ENCODE measurements at places on chromosomes 11 and 22.

- H3K36me3 ChIP-seq, result no peaks in the 10 kb centered on the region
- ATAC-seq, result no peak
- no peak overlapping the region for H3K27ac ChIP-seq
- no peak overlapping the region for H3K4me3 ChIP-seq
- no peaks in the 10 kb centered on the region for H3K4me1 ChIP-seq
These were observed 501.7 kb downstream of the INSC start for GRCh38 chr11:15616130-15617105.

- H3K4me1 ChIP-seq, result no peaks in the 10 kb centered on the region
- peaks cover 7% of the 10 kb centered on the region for H3K36me3 ChIP-seq
- ATAC-seq, result no peak
- H3K4me3 ChIP-seq, result no peak overlapping the region
- H3K27me3 ChIP-seq, result peaks cover 9% of the 10 kb centered on the region
These were observed 34.8 kb downstream of the TSPAN18 start for GRCh38 chr11:44761551-44761961.

DNA sequence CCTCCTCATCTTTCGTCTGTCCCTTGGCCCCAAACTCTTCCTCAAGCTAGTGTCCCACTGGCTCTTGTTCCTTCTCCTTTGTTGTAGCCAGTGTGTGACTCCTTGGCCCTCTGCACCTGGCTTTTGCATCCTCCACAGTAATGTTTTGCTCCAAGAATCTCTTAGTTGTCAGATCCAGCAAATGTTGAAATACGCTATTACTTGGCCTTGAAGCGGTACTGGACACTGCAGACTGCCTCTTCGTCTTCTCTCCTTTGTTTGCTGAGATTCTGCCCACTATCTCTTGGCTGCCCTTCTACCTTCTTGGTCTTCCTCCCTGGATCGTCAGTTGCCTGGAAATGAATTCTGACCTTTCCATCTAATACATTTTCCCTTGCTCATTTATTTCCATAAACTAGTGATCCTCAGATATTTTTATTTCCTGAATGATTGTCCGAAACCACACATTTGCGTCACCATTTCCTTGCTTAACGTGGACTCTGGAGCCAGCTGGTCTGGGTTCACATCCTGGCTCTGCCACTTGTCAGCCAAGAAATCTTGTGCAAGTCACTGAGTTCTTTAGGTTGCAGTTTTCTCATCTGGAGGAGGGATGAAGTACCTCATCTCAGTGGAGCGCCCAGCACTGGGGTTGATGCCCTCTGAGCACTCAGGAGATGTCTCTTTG, 113.6 kb downstream of the LDLRAD3 start:
- H3K27me3 ChIP-seq, result peaks cover 17% of the 10 kb centered on the region
- no peak overlapping the region for H3K4me3 ChIP-seq
- H3K4me1 ChIP-seq, result no peaks in the 10 kb centered on the region
- H3K36me3 ChIP-seq, result no peaks in the 10 kb centered on the region
- H3K27ac ChIP-seq, result no peak overlapping the region
- ATAC-seq, result no peak

DNA sequence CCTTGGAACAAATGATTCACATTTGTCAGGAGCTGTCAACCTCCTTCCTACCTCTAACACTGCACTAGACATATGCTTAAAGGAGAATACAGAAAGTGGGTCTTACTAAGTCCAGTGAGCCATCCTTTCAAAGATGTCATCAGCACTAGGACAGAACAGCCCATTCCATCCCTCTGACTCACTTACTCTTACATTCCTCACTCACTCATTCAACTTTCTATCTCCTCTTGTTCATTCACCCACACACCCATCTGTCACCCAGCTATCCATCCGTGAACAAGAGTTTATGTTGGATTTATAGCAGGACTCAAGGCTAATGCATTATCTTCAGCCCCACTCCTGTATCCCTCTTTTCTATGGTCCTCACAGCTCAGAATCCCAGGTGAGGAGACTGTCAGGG, 9.1 kb downstream of the INSC start:
- H3K27ac ChIP-seq, result no peak overlapping the region
- no peaks in the 10 kb centered on the region for H3K36me3 ChIP-seq
- H3K27me3 ChIP-seq, result peaks cover 43% of the 10 kb centered on the region

- no peak overlapping the region for H3K4me3 ChIP-seq
- no peaks in the 10 kb centered on the region for H3K36me3 ChIP-seq
- H3K4me1 ChIP-seq, result no peaks in the 10 kb centered on the region
- no peaks in the 10 kb centered on the region for H3K27me3 ChIP-seq
- no peak overlapping the region for H3K27ac ChIP-seq
These were observed 330.1 kb upstream of the PLET1 start for GRCh38 chr11:112590764-112591163.

DNA sequence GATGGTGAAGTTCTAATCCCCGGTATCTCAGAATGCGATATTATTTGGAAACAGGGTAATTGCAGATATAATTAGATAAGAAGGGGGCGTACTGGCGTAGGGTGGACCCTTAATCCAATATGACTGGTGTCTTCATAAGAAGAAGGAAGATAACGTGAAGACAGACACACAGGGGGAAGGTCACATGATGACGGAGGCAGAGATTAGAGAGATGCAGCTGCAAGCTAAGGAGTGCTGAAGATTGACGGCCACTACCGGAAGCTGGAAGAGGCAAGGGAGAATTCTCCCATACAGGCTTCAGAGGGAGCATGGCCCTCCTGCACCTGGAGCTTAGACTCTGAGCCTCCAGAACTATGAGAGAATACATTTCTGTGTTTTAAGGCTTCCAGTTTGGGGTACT, 54.8 kb downstream of the MIAT start:
- no peaks in the 10 kb centered on the region for H3K27me3 ChIP-seq
- H3K4me1 ChIP-seq, result peaks cover 31% of the 10 kb centered on the region
- no peak overlapping the region for H3K4me3 ChIP-seq
- H3K36me3 ChIP-seq, result peaks cover 61% of the 10 kb centered on the region

DNA sequence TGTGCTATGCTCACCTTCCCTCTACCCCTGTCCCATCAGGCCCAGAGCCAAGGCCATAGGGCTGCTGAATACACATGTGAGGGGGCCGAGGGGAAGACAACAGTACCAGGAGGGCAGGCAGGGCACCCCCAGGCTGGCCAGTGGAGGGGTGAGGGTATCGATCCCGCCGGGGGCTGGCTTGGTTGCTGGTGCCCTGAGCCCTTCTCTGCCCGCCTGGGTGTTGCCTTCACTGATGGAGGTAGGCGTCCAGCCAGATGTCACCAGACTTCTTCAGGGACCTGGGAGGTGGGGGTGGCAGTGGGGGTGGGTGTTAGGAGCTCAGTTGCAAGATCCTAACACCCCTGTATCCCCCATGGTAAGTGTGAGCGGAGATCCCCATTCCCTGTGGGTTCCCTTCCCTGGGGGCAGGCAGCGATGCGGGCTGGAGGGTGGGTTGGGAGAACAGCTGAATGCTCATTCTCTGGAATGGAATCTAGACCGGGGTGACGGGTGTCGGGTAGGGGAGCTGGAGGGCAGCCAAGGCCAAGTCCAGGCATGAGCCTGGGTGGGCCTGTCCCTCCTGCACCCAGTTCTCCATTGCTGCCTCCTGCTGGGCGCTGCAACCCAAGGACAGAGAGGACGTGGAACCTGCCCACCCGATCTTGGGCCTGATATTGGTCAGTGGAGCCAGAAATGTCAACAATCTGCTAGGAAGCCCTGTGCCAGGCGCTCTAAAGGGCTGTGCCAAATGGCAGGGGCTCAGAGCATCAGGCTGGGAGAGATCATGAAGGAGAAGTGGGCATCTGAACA, 17.6 kb downstream of the FADS3 start:
- H3K27ac ChIP-seq, result no peak overlapping the region
- H3K36me3 ChIP-seq, result peaks cover 25% of the 10 kb centered on the region
- H3K4me1 ChIP-seq, result peaks cover 26% of the 10 kb centered on the region
- no peak for ATAC-seq
- H3K4me3 ChIP-seq, result no peak overlapping the region

GRCh38 chr11:94676814-94677213, 91.3 kb upstream of the AMOTL1 start:
- no peaks in the 10 kb centered on the region for H3K27me3 ChIP-seq
- no peaks in the 10 kb centered on the region for H3K36me3 ChIP-seq
- no peak overlapping the region for H3K27ac ChIP-seq

- no peak for ATAC-seq
- H3K4me3 ChIP-seq, result no peak overlapping the region
- no peak overlapping the region for H3K27ac ChIP-seq
- no peaks in the 10 kb centered on the region for H3K4me1 ChIP-seq
These were observed 472.3 kb downstream of the FAM181B start for GRCh38 chr11:82261367-82261766.

- no peaks in the 10 kb centered on the region for H3K27me3 ChIP-seq
- ATAC-seq, result no peak
- H3K4me1 ChIP-seq, result no peaks in the 10 kb centered on the region
These were observed 484.7 kb downstream of the INSC start for GRCh38 chr11:15599376-15599775.

DNA sequence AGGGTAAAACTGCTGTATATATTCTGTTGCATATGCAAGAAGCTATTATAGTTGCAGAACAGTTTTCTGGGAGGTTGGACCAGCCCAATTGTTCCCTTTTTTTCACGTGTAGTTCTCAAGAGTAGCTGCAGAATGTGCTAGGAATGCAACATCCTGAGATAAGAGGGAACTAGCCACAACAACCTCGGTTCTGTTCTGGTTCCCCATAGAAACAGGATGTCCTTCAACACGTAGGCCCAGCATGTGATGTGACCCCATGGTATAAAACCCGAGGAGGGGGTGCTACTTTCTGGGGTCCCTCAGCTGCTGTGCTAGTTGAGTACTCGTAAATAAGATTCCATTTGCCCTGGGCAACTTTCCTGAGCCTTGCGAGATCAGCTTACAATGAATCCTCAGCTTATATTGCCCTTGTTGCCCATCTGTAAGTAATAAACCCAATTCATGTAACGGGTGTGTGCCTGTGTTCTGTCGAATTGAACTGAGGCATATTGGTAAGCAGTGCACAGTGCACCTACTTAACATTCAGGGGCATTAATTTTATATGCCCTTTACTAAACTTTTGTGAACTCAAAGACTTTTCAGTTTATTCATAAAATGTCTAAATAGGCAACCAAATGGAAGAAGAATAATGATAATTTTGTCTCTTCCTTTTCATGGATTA, 23.0 kb upstream of the TRAF6 start:
- H3K36me3 ChIP-seq, result no peaks in the 10 kb centered on the region
- H3K4me1 ChIP-seq, result no peaks in the 10 kb centered on the region

GRCh38 chr22:45783690-45784089, 112.1 kb downstream of the ATXN10 start:
- no peak overlapping the region for H3K4me3 ChIP-seq
- H3K4me1 ChIP-seq, result peaks cover 22% of the 10 kb centered on the region
- no peaks in the 10 kb centered on the region for H3K27me3 ChIP-seq
- H3K27ac ChIP-seq, result no peak overlapping the region
- H3K36me3 ChIP-seq, result peaks cover 46% of the 10 kb centered on the region
- no peak for ATAC-seq

GRCh38 chr22:19761725-19762567, 1.4 kb downstream of the TBX1 start:
- H3K4me1 ChIP-seq, result peaks cover 33% of the 10 kb centered on the region
- peaks cover 6% of the 10 kb centered on the region for H3K36me3 ChIP-seq
- H3K4me3 ChIP-seq, result peak overlapping the region; percentile 50
- H3K27ac ChIP-seq, result no peak overlapping the region

DNA sequence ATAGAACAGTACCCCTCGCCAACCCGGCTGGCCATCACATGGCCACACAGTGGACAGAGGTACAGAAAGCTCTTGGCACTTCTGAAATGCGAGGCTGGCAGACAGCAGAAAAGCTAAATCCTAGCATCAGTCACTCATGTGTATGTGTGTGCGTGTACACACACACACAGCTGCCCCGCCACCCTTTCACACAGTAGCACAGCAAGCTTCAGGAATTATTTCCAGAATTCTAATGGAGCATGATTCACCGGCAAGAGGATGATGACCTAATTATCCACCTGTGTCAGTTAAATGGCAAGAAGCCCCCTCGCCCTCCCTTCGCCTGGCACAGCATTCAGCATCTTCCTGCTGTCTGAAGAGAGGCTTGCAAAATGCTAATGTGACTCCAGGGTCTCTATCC, 336.0 kb downstream of the SHANK2 start:
- no peak for ATAC-seq
- H3K4me3 ChIP-seq, result no peak overlapping the region
- H3K36me3 ChIP-seq, result no peaks in the 10 kb centered on the region
- peaks cover 6% of the 10 kb centered on the region for H3K27me3 ChIP-seq

GRCh38 chr11:1942558-1943260, 4.4 kb upstream of the MRPL23 start:
- H3K36me3 ChIP-seq, result no peaks in the 10 kb centered on the region
- H3K4me3 ChIP-seq, result no peak overlapping the region
- H3K27ac ChIP-seq, result no peak overlapping the region

- H3K36me3 ChIP-seq, result no peaks in the 10 kb centered on the region
- H3K4me3 ChIP-seq, result no peak overlapping the region
- H3K4me1 ChIP-seq, result peaks cover 18% of the 10 kb centered on the region
- H3K27ac ChIP-seq, result no peak overlapping the region
- ATAC-seq, result no peak
- peaks cover 60% of the 10 kb centered on the region for H3K27me3 ChIP-seq
These were observed 5.0 kb downstream of the THY1 start for GRCh38 chr11:119417726-119418540.

DNA sequence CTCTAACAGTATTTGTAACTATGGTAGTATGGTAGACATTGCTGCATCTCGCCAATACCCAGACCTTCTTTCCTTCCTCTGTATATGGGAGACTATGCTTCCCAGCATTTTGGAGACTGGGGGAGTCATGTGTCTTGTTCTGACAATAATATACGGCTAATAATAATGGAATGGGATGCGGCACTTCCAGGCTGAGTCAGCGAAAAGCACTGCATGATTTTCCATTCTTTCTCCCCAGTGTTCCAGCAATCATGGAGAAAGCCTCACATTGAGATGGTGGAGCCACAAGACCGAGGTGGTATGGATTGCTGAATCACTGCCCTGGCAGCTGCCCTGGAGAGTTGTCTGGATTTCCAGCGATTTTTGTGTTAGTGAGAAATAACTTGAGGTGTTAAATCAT, 77.1 kb upstream of the FIBIN start:
- no peak overlapping the region for H3K4me3 ChIP-seq
- no peak for ATAC-seq
- H3K4me1 ChIP-seq, result no peaks in the 10 kb centered on the region
- no peaks in the 10 kb centered on the region for H3K27me3 ChIP-seq
- H3K27ac ChIP-seq, result no peak overlapping the region
- H3K36me3 ChIP-seq, result no peaks in the 10 kb centered on the region

GRCh38 chr22:48807155-48807554, 1020.5 kb downstream of the BRD1 start:
- H3K4me3 ChIP-seq, result no peak overlapping the region
- H3K27me3 ChIP-seq, result no peaks in the 10 kb centered on the region
- H3K4me1 ChIP-seq, result no peaks in the 10 kb centered on the region
- H3K27ac ChIP-seq, result no peak overlapping the region

DNA sequence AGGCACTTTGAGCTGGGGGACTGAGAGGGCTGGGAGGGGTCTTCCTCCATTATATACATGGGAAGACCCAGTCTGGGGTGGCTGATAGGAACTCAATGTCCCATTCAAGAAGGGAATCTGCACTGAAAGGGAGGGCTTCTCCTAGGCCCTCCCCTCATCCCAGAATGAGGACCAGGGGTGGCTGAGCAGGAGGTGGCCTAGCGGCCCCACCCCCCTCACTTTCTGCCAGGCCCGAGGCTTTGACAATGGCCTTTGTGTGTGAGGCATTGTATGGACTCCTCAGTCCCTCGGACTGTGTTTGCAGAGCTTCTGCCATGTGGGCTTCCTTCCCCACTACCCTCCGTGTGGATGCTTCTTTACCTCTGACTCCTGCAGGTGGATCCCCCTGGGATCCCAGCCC, 65.7 kb downstream of the NECTIN1 start:
- H3K27ac ChIP-seq, result no peak overlapping the region
- H3K36me3 ChIP-seq, result no peaks in the 10 kb centered on the region
- peaks cover 33% of the 10 kb centered on the region for H3K27me3 ChIP-seq
- no peak overlapping the region for H3K4me3 ChIP-seq
- H3K4me1 ChIP-seq, result no peaks in the 10 kb centered on the region
- ATAC-seq, result no peak

Measured in stimulated activated memory B cell treated with anti-CD40 and anti-IgM and Interleukin-4, amounts not matched to agents 10 μg/mL and 1 μg/mL and 100 μg/mL, for 72 hours (primary cell).